Adrenal gland (tissue), 19 donors: ENCODE measurements at places on chromosomes 7 and 10.

DNA sequence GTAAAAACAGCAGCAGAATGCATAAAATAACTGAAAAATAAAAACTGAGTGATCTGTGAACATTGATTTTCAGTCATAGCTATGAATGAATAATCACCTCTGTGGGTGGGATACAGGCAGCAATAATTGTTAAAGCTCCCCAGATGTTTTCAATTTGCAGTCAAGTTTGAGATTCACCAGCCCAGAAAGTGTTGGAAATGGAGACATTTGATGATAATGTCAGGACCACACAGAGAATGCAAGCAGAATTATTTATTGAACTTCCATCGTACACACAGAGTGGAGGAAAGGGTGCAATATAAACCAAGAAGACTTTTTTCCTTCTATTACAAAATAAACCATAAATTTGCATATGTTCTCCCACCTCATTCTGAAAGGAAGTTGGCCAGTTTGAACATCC, 601.7 kb downstream of the ANKRD7 start:
- H3K36me3 ChIP-seq, result no peaks in the 10 kb centered on the region
- H3K27ac ChIP-seq, result no peak overlapping the region

DNA sequence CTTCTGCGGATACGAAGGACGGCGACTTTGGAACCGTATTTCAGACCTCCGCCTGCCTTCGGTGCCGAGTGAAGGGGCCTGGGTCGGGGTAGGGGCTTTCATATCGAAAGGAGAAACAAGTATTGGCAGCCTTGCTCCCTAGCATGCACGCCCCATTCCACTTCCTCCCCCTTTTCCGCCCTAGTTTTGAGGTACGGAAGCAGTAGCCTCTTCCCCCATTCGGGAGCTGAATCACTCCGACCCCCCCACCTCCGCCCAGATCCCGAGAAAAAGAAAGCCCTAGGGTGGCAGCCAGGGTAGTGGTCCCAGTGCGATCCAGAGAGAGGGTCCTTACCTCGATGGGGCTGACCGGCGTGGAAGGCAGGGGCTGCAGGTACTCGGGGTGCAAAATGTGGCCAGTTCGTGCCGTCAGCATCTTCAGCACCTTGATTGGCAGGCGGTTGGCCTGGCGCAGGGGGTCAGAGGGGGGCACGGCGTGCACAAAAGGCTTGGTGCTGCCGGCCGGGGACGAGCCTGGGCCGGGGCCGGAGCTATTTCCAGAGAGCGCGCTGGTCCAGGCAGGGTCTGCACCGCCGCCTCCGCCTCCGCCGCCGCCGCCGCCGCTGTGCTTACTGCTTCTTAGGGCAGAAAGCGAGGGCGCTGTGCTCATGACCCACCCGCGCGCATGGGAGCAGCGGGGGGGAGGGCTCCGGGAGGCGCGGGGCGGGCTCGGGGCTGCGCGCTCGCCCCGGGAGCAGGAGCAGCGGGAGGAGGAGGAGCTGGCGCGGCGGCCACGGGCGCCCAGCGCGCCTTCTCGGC, 594 bp downstream of the ZNF503 start:
- H3K27me3 ChIP-seq, result no peaks in the 10 kb centered on the region
- peak; percentile 69 for DNase-seq
- H3K36me3 ChIP-seq, result no peaks in the 10 kb centered on the region
- H3K27ac ChIP-seq, result peak overlapping the region; percentile 99
- no peaks in the 10 kb centered on the region for H3K4me1 ChIP-seq

DNA sequence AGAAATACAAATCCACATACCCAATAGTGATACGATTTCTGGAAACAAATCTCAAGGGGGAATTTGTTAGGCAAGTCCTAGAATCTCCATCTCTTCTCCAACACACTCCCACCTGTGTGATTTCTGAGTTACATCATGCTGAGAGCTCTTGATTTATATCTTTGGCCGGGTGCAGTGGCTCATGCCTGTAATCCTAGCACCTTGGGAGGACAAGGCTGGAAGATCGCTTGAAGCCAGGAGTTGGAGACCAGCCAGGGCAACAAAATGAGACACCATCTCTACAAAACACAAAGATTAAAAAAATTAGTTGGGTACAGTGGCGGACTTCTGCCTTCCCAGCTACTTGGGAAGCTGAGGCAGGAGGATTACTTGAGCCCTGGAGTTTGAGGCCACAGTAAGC, 1.5 kb upstream of the MTPN start:
- no peak for DNase-seq
- peaks cover 52% of the 10 kb centered on the region for H3K4me1 ChIP-seq
- no peak overlapping the region for H3K4me3 ChIP-seq
- no peak overlapping the region for H3K27ac ChIP-seq
- no peaks in the 10 kb centered on the region for H3K36me3 ChIP-seq
- H3K27me3 ChIP-seq, result no peaks in the 10 kb centered on the region

DNA sequence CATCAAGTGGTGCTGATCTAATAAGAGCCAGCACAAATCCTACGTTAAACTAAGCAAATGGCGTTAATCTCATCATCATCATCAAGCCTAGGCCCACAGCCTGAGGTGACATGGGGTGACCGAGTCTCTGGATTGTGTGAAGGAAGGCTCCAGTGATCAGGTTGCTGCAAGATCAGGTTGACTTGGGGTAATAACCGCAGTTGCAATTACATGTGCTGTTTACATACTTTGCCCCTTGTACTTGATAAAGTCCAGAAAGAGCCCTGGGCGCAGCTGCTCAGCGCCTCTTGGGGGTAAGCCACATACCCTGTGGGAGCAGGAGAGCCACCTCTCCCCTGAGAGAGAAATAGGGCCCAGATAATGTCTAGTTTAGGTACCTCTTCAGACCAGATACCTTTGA, 228.1 kb downstream of the WDR11 start:
- H3K4me3 ChIP-seq, result no peak overlapping the region
- no peaks in the 10 kb centered on the region for H3K4me1 ChIP-seq
- no peak for DNase-seq
- no peaks in the 10 kb centered on the region for H3K27me3 ChIP-seq
- H3K27ac ChIP-seq, result no peak overlapping the region
